ENCODE measurements at places on chromosomes 2 and 18.

DNA sequence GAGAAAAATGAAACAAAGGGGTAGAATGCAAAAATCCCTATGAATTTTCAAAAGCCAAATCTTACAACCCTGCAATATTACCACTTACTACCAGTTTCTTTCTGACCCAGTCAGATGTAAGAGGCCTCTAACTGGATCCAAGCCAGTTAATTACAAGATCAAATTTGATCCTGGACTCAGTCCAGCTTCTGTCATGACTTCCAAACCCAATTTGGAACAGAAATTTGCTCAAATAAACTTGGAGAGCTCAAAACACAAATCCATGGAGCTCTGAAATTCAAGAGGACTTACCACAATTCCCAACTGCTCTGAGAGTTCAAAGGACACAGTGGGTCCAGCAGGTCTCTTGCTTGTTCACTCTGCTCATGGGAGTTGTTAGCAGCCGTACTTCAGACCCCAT is 1271.7 kb upstream of the SLC39A10 start:
- no peak for DNase-seq

GRCh38 chr2:63692002-63692606 is 103.3 kb downstream of the MDH1 start:
- DNase-seq, result peak; percentile 16

GRCh38 chr2:70959271-70959761 is 19.1 kb upstream of the ANKRD53 start:
- DNase-seq, result no peak

DNA sequence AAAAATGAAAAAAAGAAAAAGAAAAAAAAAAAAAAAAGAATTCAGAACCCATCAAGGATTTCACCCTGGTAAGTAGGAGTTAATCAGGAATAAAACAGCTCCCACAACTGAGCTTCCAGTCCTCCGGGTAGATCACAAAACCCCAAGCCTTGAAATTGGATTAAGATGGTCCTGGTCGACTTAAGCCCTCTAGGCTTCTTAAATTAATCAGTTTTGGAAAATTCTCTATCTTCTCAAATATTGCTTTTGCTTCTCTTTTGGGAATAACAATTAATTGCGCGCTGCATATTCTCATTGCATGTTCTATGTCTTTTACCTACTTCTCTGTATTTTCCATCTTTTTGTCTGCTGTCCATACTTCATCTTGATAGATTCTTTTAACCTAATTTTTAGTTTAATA is 348.0 kb upstream of the MEX3C start:
- no peak for DNase-seq

DNA sequence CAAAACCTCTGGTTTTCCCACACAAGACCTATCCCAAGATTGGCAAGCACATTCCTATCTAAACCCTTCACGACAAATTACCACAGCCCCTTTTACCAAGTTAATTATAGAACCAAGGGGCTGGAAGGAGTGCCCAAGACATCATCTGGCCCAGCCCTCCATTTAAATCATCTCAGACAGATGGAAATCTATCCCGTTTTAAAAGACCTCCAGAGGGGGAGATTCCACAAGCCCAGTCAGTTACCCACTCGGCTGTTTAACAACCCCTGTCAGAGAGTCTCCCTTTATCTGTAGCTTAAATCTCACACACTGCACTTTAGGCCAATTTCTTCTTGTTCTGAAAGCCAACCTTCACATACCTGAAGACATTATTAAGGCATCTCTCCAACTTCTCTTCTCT is 179.1 kb upstream of the MEIS1 start:
- DNase-seq, result no peak

DNA sequence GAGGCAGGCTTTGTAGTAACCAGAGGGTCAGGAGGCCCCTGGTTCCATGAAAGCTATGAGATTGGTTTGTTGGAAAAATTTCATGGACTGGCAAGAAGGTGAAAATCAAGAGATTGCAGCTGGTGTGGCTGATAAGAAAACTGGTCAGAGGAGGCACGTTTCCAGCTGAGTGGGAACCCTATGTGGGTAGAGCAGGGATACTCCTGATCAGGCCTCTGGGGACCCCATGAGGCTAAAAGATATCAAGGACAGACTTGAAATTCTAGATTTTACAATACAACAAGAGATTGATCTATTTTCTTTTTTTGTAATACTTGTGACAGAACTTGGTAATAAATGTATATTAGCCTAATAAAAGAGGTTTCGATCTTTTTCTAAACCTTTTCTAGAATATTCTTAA is 1615.1 kb downstream of the DPP10 start:
- DNase-seq, result no peak

GRCh38 chr2:127759931-127760330 is 51.0 kb downstream of the WDR33 start:
- no peak for DNase-seq

DNA sequence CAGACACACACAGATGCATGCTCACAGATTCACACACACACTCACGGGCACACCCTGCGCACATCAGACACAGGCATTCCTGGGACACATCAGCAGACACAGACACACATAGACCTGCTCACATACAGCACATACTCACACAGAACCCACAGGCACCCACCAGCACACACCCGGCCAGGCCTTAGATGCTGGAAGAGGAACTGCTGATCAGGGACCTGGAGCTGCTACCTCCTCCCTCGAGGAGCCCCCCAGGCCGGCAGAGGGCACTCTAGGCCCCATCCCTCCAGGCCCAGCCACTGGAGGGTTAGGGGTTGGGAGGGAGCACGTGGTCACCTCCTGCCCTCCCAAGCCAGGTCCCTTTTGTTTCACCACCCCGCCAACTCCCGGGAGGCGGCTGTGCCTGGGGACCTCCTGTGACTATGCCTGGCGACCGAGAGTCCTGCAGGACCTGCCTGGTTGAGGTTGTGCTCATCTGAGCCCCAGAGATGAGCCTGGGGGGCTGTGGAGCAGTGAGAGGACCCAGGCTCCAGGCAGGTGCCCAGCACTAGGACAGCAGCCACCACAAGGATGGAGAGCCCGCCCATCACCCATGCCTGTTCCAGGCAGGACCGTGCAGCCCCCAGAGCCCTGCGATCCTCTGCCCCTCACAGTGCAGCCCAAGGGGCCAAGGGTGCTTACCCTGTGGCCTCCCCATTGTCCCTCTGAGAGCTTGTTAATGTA is 21.0 kb upstream of the PTMA start:
- peak; percentile 88 for DNase-seq

DNA sequence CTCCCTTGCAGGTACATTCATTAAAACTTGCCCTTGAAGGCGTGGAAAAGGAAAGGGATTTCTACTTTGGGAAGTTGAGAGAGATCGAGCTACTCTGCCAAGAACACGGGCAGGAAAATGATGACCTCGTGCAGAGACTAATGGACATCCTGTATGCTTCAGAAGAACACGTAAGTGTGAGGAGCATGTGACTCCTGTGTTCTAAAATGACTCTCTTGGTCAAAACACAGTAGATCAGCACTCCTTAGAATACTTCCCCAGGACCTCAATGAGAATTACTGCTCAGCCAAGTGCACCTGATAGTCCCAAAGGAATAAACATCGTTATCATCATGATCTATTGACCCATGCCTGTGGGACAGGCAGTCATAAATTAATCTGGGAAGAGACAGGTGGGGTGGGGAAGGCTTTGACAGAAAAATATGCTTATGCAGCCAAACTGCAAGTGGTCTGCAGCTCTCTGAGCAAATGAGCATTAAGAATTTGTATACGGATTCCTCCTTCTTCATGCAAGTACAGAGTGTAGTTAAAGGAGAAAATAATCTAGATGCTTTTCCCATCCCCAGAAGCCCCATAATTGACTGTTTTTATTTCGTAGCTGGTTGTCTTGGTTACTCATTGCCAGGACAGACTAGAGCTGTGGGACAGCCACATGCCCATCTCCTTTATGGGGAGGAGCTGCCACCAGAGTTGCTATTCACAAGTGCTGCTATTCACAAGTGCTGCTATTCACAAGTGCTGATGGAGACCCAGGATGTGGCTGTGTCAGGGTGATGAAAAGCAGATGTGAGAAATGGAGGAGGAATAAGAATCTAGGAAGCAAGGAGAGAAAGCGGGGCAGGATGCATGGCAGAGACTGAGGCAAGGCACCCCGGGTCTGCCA is 91.0 kb downstream of the MAPRE2 start:
- DNase-seq, result no peak

- no peak for DNase-seq
Observed at GRCh38 chr18:58336605-58337004, 292.3 kb downstream of the ALPK2 start.

GRCh38 chr2:203997980-203998809 is 61.6 kb downstream of the ICOS start:
- DNase-seq, result no peak

DNA sequence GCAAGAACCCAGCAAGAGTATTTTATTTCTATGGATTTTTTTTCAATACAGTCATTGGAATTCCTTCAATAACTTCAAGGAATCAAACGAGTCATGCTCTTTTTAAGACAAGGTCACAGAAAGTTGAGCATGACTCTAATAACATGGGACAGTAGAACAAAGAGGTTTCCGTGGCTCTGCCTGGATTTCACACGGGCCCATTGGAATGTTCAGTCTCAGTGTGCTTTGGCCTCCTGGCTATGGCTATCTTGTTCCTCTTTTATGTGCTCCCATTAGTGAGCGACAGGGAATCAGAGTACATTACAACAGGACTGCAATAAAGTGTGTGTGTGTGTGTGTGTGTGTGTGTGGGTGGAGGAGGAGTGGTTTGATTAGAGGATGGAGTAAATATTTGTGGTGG is 312.4 kb downstream of the DCC start:
- peak; percentile 61 for DNase-seq

GRCh38 chr2:191225126-191225525 is 20.1 kb upstream of the MYO1B start:
- DNase-seq, result no peak

DNA sequence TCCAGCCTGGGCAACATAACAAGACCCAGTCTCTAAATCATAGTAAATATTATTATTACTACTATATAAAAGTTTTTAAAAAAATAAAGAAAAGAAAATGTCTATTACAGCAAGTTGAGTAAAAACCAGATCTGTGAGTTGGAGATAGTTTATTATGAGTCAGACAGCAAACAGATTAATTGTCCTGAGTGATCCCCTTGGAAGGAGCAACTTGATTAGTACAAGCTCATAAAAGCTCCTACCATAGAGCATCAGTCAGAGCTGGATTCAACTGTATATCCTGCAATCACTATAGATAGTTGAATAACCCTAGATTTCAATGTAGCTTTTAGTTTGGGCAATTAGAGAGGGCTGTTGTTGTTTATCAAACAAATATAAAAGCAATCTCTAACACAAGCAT is 84.1 kb downstream of the TRABD2A start:
- no peak for DNase-seq

DNA sequence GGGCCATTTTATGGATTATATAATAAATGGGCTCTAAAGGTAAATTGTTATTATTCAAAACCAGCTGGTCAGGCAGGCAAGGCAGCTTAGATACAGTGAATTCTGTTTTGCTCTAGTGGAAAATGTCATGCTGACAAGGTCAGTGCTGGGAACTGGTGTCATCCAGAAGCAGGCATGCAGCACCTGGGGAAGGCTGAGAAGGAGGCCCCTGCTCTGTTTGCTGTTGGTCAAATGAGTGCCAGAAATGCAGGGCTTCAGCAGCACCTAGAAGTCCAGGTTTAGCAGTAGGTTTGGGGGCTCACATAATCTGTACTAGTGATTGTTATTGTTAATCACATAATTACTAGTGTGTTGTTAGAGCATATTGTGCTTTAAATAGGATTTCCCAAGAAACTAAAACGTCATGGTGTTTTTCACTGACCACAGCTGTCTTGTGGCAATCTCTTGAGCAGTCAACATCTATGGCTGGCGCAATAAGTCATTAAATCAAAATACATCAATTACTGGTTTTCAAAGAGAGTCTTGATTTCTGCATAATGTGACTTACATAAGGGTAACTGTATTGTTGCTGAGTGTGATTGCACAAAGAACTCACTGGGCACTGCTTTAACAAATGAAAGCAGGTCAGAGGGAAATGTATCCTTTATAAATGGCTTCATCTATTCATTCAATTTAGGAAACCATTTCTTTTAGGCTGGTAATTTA is 99.1 kb downstream of the MYO3B start:
- peak; percentile 42 for DNase-seq

DNA sequence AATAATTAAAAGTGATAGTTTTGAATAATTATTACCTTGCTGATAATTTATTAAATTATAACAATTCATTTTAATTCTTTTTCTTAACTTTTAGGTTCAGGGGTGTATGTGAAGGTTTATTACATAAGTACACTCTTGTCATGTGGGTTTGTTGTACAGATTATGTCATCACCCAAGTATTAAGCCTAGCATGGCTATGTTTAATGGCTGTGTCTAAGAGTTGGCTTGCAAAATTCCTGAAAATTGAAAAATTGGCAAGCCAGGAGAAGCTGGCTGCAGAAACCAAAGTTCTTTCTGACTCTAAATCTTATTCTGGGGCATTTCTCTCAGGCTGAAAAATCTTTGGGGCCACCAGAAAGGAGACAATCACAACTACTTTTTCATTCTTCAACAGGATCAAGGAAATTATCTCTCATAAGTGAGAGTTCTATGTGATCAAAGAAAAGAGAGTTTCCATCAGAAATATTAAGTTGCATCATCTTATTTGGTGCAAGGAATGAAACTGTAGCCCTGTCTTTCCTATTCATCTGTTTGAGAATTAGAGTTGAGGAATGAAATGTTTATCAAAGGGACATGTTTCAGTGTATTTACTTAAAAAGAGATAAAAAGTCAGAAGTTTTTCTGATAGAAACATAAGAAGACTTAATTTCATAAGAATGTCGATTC is 412.1 kb upstream of the CDH2 start:
- no peak for DNase-seq

GRCh38 chr2:15865923-15866322 is 74.4 kb upstream of the MYCN start:
- DNase-seq, result no peak

- DNase-seq, result peak; percentile 99
Observed at GRCh38 chr2:27663285-27664153, at the start of the genes SLC4A1AP and SUPT7L. TSS of gene SLC4A1AP (plus strand) at chr2:27663889. CDS start at chr2:27663915, 26 bp downstream. TSS of gene SUPT7L (minus strand) at chr2:27663614. CDS start at chr2:27662192, 1,422 bp downstream.

DNA sequence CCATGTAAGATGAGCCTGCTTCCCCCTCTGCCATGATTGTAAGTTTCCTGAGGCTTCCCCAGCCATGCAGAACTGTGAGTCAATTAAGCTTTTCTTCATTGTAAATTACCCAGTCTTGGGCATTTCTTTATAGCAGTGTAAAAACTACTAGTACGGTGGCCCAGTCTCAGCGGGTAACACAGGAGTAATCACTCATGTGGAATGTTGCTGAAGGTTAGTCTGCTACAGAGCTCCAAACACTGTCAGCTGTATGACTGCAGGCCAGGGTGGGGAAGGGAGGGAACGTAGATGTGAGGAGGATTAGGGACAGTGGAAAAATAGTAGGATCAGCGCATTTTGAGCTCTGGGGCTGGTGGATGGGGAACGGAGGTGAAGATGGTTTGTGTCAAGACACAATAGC is 711.2 kb upstream of the SOX11 start:
- DNase-seq, result no peak

GRCh38 chr2:196389670-196390069 is 218.3 kb upstream of the STK17B start:
- no peak for DNase-seq

- DNase-seq, result no peak
Observed at GRCh38 chr2:118442046-118442445, 353.8 kb downstream of the INSIG2 start.

DNA sequence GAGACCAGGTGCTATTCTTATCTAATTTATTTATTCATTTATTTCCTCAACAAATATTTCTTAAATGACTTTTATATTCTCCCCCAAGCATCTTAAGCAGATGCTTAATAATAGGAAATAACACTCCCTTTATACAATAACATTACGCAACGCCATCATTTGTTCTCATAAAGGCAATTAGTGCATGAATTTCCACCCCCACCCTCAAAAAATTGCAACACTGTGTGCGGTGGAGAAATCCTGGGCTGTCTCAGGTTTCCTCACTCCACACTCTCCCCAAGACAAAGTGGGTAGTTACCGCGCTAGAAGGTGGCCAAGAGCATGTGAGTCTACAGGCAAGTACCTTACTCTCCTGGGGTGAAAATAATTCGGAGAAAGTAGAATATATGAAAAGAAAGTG is 37.0 kb upstream of the CTDP1 start:
- DNase-seq, result no peak
